ENCODE measurements at places on chromosomes 7 and 10.

DNA sequence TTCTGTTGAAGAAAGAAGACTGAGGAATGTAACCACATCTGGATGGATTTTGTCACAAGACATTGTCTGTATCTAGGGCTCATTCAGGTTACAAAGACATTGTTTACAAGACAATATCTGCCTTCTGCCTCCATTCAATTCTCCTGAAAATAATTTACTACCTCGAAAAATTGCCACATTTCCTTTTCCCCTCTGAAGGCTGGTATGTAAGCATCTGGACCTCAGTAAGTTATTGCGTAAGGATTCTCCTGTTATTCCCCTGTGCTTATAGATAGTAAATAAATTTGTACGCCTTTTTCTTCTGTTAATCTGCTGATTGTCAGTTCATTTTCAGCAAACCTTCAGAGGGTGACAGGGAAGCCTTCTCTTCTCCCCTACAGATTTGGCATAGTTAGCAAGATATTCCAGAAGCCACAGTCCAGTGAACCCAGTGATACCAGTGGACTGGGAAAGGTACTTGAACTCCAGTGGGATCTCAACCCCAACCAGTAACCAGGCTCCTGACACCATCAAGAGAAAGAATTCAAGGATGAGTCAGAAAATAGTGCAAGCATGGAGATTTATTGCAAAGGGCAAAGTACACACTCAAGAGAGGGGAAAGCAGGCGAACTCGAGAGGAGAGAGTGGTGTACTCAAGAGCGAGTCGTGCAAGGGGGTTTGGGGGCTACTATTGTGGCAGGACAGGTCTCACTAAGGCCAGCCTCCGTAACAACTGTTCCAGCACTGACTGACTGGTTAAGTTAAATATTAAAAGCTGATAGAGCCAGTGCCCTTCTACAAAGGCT, 706.9 kb upstream of the GHITM start:
- no peak for DNase-seq

DNA sequence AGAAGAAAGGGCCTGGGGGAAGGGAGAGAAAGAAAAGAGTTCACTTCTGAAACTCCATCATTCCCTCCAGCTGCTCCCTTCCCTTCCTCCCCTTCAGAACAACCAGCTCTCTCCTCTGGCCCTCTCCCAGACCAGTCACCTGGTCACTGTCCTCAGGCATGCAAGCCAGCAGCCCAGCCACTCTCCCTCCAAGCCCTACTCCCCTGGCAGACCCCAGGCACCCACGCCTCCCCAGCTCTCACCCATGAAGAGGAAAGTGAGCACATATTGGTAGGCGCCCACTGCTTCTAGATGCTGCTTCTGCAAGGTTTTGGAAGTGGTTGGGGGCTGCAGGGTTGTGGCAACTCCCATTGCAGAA, 353 bp downstream of the MOGAT3 start:
- no peak for DNase-seq

DNA sequence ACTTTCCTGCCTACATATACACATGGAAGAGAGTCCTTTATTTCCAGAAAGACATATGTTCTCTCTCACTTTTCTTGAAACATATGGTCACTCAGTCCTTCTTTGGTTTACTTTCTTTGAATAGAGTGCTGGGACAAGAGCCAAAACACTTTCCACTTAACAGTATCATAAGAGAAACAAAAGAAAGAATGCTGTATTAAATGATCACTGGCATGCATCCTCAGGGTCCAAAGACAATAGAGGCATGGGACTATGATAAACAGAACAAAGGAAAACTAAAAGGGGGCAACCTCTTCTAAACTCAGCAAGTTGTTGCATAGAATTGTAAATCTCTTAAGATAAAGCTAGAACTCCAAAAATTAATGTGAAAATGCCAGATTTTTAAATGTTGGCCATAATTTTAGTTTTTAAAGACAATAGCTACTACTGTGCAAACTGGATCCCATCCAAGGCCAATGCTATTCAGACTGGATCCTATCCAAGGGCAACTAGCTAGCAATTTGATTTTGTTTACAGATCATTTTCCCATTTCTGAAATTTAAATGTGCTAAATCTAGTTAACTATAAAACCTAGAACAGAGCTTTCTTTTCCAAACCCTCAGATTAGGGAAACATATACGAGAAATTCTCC, 687.5 kb downstream of the SORCS3 start:
- peak; percentile 71 for DNase-seq

GRCh38 chr7:126780993-126781392, 471.7 kb downstream of the GRM8 start:
- DNase-seq, result no peak

- DNase-seq, result no peak
Measured at GRCh38 chr7:95863-96260, 96.5 kb upstream of the FAM20C start.

DNA sequence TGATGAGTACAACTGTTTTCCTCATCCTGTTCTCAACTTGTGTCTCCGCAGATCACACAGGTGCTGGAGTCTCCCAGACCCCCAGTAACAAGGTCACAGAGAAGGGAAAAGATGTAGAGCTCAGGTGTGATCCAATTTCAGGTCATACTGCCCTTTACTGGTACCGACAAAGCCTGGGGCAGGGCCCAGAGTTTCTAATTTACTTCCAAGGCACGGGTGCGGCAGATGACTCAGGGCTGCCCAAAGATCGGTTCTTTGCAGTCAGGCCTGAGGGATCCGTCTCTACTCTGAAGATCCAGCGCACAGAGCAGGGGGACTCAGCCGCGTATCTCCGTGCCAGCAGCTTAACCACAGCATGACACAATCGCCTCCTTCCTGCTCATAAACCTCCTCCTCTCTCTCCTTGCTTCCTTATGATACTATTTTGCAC, 126.7 kb upstream of the PRSS58 start:
- no peak for DNase-seq

- no peak for DNase-seq
Measured at GRCh38 chr10:132168571-132169030, 18.1 kb upstream of the DPYSL4 start.

GRCh38 chr10:6267941-6268340, 65.2 kb downstream of the PFKFB3 start:
- no peak for DNase-seq

DNA sequence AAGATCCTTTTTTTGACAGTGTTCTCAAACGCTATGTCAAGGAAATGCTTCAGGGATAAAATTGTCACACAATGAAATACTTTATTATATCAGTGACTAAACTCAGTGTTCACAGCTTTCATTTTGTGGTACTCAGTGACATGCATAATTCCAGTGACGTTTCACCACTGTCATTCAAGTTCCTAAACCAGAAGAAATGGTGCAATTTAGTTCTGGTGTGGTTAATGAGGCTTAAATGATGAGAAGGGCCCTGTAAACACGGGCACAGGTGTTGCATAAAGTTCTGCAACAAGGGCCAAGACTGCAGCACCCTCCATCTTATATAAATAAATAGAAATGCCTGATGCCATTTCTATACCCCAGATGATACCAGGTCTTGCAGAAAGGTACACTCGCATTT, 1247.1 kb downstream of the GATA3 start:
- DNase-seq, result no peak

- no peak for DNase-seq
Measured at GRCh38 chr7:151249732-151250072, 1.2 kb upstream of the SMARCD3 start.

GRCh38 chr7:105650382-105650970, 69.2 kb upstream of the EFCAB10 start:
- no peak for DNase-seq

- no peak for DNase-seq
Measured at GRCh38 chr10:8389630-8390029, 335.1 kb downstream of the GATA3 start.

DNA sequence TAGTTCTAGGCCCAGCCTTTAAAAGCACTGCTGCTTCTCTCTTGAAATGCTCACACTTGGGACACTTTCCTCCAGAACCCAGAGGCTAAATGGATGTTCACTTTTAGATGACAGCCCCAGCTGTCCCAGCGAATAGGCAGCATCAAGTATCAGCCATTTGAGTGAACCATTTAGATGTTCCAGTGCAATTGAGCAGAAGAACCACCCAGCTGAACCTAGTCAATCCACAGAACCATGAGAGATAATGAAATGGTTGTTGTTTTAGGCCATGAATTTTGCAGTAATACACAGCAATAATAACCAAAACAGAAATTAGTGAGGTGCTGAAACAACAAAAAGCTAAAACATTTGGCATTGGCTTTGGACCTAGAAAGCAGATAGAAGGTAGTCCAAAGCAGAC, 273.9 kb downstream of the ETV1 start:
- no peak for DNase-seq

DNA sequence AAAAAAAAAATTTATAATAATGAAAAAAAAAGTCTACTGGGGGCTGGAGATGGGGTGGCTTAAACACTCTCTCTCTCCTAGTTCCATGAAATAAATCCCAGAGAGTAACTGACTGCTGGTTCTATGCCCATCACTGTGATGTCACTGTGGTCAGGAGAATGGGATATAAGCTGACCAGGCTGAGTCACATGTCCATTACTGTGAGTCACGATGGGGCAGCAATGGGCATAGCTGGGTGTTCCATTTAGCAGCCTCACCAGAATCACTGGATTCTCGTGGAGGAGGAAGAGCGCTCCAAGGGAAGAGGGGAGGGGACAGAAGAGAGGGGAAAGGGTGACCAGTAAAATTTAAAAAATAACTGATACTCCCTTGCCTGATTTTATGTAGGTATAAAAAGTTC, 37.1 kb downstream of the MASTL start:
- DNase-seq, result no peak

DNA sequence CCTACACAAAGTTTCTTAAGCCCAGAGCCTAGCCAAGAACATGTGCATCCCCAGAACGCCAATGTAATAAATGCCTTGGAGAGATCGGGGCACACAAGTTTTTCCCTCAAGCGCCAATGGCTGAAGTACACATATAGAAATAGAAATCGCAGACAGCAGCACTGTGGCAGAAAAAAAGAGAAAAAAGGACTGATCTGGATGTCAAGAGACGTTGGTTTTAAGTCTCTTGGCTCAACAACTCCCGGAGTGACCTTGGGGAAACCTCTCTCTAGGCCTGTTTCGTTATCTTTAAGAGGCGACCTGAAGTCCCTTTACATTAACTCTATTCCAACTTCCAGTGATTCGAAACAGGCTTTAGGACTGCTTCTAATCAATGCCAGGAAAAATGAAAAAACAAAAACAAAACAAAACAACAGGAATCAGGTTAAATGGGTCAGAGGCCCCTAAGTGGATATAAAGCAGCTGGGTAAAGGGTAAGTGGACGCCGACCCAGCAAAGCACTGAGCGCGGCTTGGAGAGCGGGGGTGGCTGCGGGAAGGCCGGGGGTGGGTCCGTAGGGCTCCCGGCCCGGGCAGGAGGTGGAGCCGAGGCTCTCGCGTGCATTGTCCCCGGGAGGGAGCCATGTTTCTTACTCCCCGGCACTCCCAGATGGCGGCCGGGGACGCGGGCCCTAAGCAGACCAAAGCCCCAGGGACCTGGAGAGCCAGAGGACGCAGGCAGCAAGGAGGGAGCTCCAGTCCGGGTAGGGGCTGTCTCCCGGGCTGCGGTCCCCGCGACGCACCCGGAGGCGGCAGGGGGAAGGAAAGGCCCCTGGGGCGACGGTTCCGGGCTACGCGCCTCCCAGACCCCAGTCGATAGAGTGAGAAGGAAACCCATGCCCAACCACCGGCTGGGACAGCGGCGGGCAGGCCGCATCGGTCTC, 757 bp downstream of the EIF3A start:
- DNase-seq, result no peak

DNA sequence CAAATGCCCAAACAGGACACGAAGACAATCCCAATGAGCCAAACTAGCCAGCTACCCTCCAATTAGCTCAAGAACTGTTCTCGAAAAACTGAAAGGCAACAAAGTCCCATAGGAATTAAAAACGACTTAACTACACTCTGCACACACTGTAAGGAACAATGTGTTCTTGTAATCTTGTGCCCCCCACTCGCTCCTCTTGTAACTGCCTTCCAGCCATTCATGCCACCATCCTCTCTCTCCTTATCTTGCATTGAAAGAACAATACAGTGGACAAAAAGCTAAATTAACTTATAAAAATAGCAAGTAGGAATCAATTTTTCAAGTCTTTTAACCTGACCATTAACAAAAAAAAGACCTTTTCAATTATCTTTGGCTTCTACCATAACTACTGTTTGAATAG, 2.9 kb downstream of the CYTH3 start:
- no peak for DNase-seq

- no peak for DNase-seq
Measured at GRCh38 chr10:127196282-127197153, at the start of gene INSYN2A. Gene INSYN2A, minus strand, starts transcription at chr10:127196591. Its CDS starts 20,196 bp downstream, at chr10:127176395.

DNA sequence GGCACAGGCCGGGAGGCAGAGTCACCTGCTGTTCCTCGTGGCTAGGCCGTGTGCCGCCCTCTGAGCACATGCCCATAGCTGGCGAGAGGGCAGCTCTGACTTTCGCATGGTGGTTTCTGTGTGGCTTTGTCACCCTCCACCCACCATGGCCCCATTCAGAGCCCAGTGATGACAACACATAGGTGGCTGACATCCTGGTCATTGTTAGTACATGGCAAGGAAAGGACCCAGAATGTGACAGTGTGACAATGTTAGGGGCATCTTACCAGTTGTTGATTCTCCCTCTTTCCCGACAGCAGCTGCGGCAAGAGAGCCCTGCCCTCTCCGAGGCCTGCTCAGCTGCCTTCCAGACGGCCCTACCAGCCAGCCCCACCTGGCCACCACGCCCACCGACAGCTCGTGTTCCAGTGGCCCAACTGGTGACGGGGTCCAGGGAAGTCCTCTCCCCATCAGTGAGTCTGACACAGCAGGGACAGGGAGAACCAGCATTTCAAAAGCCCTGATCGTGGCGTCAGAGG, 52.2 kb downstream of the ZNF467 start:
- no peak for DNase-seq

GRCh38 chr10:76977046-76977445, 660.6 kb downstream of the KCNMA1 start:
- DNase-seq, result no peak

DNA sequence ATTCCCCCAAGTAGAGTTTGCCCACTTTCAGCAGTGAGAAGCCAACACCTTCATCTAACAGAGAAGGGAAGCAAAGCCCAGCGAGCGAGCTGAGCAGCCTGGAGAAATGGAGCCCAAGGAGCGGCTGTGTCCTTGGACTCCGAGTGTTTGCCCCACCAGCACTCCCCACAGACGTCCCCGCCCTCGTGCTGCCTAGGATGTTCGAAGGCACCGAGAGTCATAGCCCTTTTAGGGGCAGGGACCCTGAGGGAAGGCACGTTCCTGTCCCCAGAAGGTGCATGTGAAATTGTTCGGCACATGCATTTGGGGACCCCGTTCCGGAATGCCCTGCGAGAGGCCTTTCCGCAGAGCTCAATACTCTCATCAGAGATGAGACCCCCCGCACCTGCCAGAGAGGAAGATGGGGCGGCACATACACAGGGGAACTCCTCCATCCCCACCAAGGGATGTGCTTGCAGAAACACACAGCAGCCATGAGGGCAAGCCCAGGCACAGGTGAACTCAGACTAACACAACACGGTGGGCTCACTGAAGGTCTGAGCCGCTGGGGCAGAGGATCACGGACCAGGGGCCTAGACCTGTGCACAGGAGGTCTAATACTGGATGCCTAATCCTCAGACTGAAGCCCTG, 131.0 kb downstream of the DLG5 start:
- DNase-seq, result no peak
